ENCODE measurements at places on chromosomes 1 and 21.

DNA sequence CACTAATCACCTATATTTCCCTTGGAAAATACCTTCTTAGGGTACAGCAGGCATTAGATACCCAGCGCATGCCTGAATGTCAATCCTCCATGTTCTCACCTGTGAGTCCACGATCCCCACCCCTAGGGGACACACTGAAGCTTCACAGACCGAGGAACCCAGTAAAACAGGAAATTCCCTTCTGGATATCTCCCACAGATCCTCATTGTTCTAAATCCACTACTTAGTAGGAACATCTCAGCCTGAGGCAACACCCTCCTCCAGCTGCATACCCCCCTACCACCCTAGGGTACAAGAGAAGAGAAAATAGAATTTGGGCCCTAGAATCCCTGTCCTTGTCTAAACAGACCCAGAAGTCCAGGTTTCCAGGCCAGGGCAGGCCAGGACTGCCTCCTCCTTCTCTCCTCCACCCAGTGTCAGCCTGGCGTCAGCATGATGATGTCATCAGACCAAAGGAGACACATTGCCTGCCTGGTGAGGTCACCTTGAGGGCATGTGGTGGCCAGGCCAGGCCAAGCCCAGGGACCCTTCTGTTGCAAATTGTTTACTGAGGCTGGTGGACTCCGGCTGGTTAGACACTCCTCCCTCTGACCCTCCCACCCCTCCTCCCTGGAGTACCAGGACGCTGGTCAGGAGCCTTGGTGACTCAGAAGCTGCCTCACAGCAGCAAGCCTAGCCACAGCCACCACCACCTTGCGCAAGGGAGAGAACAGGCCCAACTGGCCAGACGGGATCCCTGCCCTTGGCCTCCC lies 6.2 kb downstream of the NECTIN4 start:
- DNase-seq, result no peak

DNA sequence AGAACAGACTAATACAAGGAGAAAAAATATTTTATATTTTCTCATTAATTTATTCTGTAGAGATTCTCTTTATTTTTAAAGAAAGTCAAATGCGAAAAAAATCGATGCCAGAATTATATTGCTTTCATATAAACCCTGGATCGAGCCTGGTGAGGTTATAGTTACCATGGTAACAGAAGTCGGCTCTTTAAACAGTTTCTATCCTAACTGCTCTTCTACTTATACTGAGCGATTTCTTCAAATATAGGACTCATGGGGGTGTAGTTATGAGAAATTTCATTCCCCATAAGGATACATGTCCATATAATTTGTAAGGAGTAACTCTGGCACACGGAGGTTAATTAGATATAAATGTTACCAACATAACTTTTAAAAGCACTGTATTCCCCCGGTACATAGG lies 973.5 kb upstream of the NCAM2 start:
- no peak for DNase-seq

DNA sequence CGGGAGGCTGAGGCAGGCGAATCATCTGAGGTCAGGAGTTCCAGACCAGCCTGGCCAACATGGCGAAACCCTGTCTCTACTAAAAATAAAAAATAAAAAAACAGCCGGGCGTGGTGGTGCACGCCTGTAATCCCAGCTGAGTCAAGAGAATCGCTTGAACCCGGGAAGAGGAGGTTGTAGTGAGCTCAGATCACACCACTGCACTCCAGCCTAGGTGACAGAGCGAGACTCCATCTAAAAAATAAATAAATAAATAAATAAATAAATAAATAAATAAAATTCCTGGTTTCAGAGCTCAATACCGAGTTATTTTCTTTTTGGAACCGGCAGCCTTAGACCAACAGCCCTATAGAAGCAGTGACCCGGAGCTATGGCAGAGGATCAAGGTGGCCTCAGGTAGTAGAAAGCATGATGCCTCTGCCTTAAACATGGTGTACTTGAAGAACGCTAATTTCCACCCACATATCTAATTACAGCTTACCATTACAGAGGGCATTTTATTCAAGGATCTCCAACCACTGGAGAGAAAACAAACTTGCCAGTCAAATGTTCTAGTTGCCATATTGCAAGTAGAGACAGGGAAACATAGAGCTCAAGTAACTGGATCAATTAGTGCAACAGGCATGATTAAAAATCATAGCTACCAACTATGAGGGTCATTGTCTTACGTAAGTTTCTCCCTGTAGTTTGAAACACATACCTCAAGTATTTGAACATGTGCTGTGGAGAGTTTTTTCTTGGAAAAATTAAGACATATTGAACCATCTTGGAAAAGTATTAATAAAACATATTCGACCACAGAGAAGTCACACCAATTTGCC lies 2.0 kb upstream of the ENAH start:
- no peak for DNase-seq

- DNase-seq, result no peak
These were observed 343.5 kb downstream of the PBX1 start for GRCh38 chr1:164902491-164902890.

DNA sequence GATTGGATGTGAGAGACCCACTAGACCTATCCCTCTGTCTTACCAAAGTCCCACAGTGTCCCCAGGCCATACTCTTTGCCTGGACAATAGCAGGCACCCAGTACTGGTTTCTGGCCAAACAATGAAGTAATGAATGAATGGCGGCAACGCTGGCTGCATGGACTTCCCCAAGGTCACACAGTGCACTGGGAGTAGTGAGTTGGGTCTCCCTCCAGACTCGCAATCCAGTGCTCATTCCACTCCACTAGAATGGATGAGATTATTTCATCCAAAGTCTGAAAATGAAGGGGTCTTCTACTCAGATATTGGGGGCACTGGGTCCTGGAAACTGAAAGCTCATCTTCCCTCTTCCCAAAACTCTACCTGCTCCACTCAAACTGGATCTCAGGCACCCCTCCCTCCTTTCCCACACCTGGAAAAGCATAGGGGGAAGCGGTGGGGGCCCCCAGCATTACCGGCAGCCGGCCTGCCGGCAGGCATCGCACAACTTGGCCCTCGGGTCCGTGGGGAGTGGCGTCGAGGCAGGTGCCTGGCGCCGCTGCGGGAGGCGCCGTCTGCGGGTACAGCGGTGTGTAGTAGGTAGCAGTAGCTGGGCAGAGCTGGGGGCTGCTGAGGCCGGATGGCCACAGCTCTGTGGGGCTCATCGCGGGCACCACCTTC lies 816 bp downstream of the E2F2 start:
- no peak for DNase-seq

DNA sequence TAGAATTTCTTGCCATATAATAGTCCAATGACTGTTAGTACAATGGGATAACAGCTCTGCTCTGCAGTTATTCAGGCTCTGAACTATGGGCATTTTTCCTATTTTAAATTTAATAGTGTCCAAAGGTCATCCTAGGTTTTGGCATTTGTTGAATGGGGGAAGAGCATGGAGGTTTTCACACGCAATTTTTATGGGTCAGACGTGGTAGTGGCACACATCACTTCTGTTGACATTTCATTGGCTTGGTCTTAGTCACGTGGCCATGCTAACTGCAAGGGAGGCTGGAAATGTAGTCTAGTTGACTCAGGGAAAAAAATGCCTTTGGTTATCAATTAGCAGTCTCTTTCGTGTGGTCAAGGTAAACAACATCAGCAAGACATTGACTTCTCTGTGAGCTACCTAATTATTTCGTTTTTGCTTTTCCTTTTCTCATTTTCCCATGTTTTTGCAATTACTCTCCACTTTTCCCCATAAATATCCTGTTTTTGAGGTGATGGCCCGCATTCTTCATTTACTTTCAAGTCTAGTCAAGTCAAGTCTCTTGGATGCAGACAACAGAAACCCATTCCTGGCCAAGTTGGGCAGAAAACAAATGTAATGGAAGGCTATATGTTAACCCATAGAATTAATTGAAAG lies 82.8 kb downstream of the DYRK1A start:
- DNase-seq, result no peak

- no peak for DNase-seq
These were observed 433.2 kb downstream of the USP25 start for GRCh38 chr21:16162953-16163352.

GRCh38 chr1:63359561-63359960 lies 7.9 kb upstream of the ALG6 start:
- no peak for DNase-seq

GRCh38 chr1:7705908-7706216 lies 65.2 kb upstream of the VAMP3 start:
- no peak for DNase-seq

All from cerebellum (tissue), 4 donors.